ENCODE measurements at places on chromosomes 7 and 10.

- no peak for DNase-seq
These were observed 136.3 kb downstream of the C1GALT1 start for GRCh38 chr7:7318601-7319000.

GRCh38 chr10:55058800-55059199 lies 257.8 kb upstream of the PCDH15 start:
- no peak for DNase-seq

GRCh38 chr10:66307826-66308225 lies 618.0 kb upstream of the LRRTM3 start:
- DNase-seq = peak; percentile 42

DNA sequence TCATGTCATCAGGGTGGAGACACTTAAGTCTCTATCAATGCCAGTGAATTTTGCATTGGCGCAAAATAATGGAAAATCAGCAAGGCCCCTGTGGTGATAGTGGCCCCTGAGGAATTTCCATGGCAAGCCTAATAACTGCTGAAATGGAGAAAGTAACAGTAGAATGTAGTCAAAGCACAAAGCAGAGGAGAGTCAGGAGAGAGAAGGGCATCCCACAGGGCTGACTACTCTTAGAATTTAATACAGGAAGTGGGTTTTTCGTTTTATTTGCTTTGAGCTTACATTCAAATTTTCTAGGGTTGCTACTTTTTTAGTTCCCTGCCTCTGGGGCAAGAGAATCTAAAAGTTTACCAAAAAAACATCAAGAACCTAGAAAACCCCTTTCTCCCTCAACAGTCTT lies 39.0 kb downstream of the BZW2 start:
- DNase-seq = no peak

GRCh38 chr7:23672033-23672432 lies 8.0 kb upstream of the FAM221A start:
- no peak for DNase-seq

GRCh38 chr7:115782696-115783490 lies 247.7 kb downstream of the TFEC start:
- no peak for DNase-seq

GRCh38 chr7:75546237-75547015 lies 54.3 kb downstream of the SPDYE5 start:
- no peak for DNase-seq

DNA sequence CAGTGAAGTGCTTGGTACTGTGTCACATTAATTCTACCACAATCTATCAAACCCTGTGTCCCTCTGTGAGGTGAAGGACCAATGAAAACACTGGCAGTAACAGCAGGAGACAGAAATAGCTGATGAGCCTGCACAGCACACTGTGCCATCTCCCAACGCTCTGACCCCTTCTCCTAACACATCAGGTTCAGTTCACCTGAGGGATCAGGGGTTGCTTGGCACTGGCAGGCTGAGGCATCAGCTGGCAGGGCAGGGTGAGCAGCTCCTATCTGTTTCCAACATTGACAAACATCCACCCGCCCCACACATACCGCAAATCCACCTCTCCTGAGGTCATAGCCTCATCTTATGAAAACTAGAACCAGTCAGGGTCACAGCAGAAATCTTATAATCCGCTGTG lies 120.9 kb downstream of the ICA1 start:
- DNase-seq = no peak

GRCh38 chr10:9811601-9812000 lies 1206.1 kb upstream of the CELF2 start:
- DNase-seq = no peak

GRCh38 chr10:68105820-68106219 lies 3.5 kb upstream of the MYPN start:
- no peak for DNase-seq

- no peak for DNase-seq
These were observed 334.0 kb downstream of the SORCS1 start for GRCh38 chr10:106830471-106830870.

DNA sequence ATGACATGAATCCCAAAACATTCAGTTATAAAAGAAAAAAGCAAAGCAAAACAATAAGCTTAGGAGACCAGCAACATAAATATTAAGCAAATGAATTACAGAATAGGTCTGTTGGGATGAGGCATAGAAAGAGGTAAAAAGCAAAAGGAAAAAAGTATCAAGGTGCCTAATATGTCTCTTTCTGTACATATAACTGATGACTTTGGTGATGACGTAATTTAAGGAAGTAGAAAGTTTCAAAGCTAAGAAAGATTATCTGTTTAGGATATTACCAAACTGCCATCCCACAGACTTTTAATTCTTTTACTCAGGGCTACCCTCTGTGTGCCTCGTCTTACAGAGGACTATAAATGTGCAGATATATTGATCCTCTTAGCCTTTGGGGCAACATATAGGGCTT lies 1066.5 kb downstream of the SORCS3 start:
- no peak for DNase-seq

DNA sequence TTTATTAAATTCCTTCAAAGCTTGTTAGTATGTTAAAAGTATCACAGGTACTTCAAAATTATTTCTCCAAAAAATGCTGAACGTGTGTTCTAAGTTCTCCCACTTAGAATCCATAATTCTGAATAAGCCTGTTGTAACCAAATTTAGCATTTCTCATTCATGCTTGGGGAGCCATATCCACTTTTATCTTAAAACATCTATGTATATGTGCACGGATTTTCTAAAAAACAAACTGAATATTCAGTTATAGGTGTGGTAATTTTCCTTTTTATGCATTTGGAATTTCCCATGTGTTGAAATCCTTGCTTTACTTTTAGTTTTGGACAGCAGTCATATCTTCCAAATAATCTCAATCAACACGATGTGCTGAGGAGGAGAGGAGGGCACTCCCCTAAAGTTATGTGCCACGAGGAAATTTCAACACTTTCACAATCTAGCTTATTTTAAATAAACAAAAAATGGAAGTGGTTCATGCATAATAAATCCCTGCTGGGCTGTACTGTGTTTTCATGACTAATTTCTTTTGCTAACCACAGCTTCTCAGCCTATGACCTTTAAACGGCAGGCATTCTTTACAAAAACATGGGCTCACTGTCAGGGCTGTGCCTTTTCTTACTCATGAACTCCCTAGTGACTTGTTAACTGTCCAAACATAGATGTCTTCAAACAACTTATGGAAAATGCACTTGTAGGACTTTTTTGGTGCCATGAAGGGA lies 380.3 kb upstream of the SEMA3C start:
- no peak for DNase-seq

GRCh38 chr7:155405399-155406318 lies 52.3 kb upstream of the EN2 start:
- DNase-seq = peak; percentile 12

- DNase-seq = no peak
These were observed 196.1 kb upstream of the AOAH start for GRCh38 chr7:36920433-36920832.

GRCh38 chr7:116501425-116502167 lies 2.1 kb downstream of the CAV2 start:
- no peak for DNase-seq

Measured in T47D (cell line).